ENCODE measurements at places on chromosomes 2 and 18. TPM values are rescaled to one million over a fixed set of nuclear protein-coding genes. Genes with fewer than 3 reads are reported as not detected.

DNA sequence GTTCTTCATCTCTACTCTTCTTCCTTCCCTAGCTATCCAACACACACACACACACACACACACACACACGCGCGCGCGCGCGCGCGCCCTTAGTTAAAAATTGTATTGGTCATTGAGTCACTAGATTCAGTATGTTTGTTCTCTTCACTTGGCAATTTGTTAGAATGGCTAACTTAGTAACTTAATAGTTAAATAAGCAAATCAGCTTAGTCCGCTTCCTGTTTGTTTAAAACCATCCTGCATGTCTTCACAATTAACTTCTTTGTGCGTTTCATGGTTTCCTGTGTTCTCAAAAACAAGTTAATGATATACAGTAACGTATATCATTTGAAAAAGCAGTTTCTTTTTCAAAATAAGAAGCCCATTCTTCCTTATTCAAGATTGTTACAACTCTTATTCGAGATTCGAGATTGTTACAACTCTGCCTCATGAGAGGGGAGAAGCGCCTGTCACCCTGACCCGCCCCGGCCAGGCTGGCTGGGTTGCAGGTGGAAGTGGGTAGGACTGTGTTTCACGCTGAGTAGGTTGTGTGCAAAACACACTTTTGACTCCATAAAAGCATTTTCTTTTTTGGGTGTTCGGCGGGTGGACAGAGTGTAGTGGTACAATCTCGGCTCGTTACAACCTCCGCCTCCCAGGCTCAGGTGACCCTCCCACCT, 9.5 kb upstream of the CNNM3 start:
- DNase-seq = no peak

DNA sequence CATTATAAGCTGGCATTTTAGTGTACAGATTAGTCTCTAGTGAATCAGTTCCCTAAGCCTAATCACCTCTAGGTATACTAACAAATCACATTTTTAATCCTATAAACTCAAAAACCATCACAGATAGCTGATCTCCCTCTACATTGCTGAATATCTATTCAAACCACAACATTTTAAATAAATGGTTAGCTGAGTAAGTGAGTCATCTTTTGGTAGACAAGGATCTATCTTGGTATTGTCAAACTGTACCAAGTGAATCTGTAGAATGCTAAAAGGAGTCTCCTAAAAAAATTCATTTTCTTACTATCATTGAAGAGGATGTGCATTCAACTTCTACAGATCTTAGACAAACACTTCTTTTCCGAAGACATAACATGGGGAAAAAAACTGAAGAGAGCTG, 40.7 kb downstream of the INO80D start:
- DNase-seq = no peak

- no peak for DNase-seq
These were observed 156.1 kb upstream of the SLC39A10 start for GRCh38 chr2:195500879-195501278.

EVA1A gene
- polyA plus RNA-seq = not detected

GRCh38 chr2:228786901-228787300, 484.2 kb downstream of the PID1 start:
- DNase-seq = no peak

GRCh38 chr2:153145470-153145978, 333.0 kb downstream of the RPRM start:
- no peak for DNase-seq

GRCh38 chr2:30981510-30981909, 156.7 kb downstream of the GALNT14 start:
- DNase-seq = no peak

PKDCC gene
- polyA plus RNA-seq = not detected

DNA sequence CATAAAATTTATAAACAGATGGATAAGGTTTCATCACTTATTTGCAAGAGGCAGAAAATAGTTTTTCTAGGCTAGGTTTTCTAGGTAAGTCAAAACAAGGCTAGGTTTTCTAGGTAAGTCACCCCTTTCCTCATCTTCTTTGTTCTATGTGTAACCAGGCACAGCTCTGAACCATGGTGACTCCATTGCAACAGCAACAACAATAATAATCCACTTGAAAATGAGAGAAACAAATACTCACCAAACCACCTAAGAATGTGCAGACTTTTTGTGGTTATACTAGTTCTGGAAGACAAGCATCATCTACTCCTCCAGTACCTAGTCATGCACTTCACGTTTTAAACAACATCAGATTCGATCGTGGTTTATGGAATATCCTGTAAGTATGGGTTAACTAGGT, 237.4 kb upstream of the ACVR2A start:
- no peak for DNase-seq

GRCh38 chr2:28357948-28358667, 34.5 kb upstream of the FOSL2 start:
- DNase-seq = no peak

NETO1 gene
- polyA plus RNA-seq = not detected

DNA sequence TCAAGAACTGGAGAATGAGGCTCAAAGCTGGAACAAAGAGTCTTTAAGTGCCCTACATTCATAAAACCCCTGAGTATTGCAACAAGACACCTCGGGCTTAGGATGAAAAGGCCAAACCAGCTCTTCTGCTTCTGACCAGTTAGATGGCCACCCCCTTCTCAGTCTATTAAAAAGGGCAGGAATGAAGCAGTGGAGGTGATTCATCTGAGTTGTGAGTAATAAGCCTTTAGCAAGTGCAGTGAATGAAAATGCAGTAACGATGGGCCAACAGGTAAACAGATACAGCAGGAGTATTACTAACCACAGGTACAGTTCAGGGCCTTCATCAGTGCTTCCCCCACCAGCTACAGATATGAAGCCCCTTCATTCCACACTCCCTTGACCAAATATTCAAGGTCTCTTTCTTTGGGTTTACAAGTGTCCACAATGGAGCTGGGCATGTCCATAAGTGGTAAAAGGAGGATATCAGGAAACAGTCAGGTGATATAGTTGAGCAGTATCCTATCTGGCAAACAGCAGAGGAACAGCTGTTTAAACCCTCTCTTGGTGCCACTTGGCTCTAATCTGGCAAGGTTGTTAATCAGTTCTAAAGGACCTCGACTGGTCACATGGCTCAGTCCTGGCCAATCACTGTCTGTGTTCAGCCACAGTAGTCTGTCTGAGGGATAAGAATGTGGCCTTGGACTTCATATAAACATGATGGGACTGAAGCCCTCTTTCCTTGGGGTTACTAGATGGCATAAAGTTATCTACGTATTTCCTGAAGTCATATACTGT, 17.8 kb downstream of the SERPINB13 start:
- peak; percentile 16 for DNase-seq

- no peak for DNase-seq
These were observed 413.5 kb downstream of the PTPRM start for GRCh38 chr18:7980656-7981055.

GRCh38 chr18:12639990-12640880, 17.7 kb downstream of the SPIRE1 start:
- DNase-seq = no peak

GPR55 gene
- polyA plus RNA-seq = 0.11 TPM

POTEJ gene
- polyA plus RNA-seq = not detected

- DNase-seq = no peak
These were observed 189.7 kb downstream of the PID1 start for GRCh38 chr2:229081411-229081810.

- DNase-seq = no peak
These were observed 652.6 kb downstream of the BCL11A start for GRCh38 chr2:59900728-59901452.

DNA sequence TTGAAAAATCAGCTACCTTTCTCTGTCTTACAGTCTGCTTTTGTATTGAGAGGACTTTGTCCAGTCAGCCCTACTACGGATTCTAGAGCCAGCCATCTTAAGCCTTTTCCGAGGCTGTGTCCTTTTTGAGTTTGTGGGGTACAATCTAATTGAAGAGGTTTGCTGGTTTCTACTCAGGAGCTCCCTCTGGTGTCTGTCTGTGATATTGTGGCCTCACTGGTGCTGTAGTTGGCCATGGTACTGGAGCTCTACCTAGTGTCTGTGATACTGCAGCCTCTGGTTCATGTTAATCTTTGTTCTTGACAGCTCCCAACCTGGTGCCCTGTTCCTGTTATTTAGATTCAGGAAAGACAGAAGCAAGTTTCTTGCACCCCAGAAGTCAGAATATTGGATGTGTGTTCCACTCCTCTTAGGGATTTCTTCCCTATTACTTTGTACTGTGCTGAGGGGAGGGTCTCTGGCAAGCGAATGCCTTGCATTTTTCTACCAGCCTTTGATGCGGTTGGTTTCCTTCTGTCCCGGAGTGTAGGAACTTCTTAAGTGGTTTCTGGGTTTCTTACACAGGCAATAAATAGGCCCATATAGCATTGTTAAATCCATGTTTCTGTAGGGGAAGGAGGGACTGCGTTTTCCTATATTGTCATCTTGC, 78.5 kb downstream of the ACSL3 start:
- DNase-seq = peak; percentile 55

DNA sequence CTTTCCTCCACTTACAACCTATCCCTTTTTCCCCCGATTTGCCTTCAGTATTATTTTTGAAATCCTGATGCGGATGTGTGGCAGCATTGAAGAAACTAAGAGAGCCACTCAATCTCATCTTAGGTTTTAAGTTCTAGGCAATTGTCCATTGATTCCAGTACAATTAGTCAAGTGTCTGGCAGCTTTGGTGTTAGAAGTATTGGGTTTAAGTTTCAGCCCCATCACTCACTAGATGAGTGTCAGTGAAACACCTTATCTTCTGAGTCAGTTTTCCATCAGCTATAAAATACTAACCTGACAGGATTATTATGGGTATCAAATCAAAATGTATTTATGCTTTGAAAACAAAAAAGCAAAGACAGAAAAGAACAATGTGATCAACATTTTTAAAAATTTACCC, 16.8 kb upstream of the CUL3 start:
- DNase-seq = no peak

DNA sequence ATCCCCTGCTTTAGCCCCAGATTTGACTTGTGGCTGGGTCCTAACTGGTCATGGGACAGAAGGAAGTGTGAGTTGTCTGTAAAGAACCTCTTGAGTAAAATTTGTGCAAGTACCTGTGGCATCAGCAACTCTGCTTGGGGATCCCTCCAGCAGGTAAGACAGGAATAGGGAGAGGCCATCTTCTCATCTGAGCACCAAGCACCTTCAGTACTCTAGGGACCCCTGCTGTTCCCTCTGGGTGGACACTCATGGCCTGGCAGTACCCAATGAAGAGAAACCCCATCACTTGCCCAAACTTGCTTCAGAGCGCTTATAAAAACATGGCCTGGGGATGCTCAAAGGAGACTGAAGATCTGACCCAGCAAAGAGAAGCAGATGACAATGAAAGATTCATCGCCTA, 297.8 kb downstream of the SP3 start:
- DNase-seq = no peak

THSD7B gene
- not detected for polyA plus RNA-seq

- no peak for DNase-seq
These were observed 1.2 kb upstream of the DES start for GRCh38 chr2:219416938-219417337.

GRCh38 chr2:103285354-103285753, 523.5 kb downstream of the TMEM182 start:
- no peak for DNase-seq

DNA sequence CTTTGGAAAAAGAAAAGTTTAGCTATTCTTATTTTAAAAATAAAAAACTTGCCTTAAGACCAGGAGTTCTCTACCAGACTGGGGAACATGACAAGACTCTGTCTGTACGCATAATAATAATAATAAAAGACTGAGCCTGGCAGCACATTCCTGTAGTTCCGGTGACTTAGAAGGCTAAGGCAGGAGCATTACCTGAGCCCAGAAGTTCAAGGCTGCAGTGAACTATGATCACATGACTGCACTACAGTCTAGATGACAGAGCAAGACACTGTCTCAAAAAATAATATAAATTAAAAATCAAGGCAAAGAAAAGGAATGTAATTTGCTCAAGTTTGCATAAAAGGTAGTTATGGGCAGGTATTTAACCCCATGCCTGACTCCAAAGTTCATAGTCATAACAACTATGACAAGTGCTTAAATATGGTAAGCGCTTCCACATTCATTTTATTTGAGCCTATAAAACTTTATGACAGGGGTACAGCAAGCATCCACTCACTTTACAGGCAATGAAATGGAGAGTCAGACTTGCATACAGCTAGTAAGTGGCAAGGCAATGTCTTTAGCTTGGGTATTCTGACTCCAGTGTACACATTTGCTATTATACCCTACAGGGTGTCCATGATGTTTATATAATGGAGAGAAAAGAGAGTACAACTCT, 1567.8 kb upstream of the PIK3C3 start:
- DNase-seq = no peak

- DNase-seq = no peak
These were observed 27.0 kb downstream of the IMPA2 start for GRCh38 chr18:12008181-12008767.

- DNase-seq = no peak
These were observed 98.6 kb downstream of the NOL4 start for GRCh38 chr18:34126121-34126520.

Measured in CD14-positive monocyte (primary cell).